ENCODE measurements at places on chromosomes 12 and 14. TPM values are rescaled to one million over a fixed set of nuclear protein-coding genes. Genes with fewer than 3 reads are reported as not detected.
A peak's percentile ranks its signal among the peaks of the same experiment; 100 is the strongest.

MYH7 gene
- not detected for total RNA-seq

DNAJC22 gene
- total RNA-seq: under 0.01 TPM

PSMC6 gene
- 94.2 TPM for total RNA-seq

SLC10A1 gene
- total RNA-seq: not detected

MYH6 gene
- total RNA-seq: not detected

TROAP gene
- total RNA-seq: not detected

GLI1 gene
- total RNA-seq: 3.9 TPM

GRCh38 chr14:51317373-51317772 is 77.3 kb downstream of the TMX1 start:
- DNase-seq: no peak
- H3K27ac ChIP-seq: no peak overlapping the region
- H3K36me3 ChIP-seq: no peaks in the 10 kb centered on the region
- H3K4me1 ChIP-seq: peaks cover 26% of the 10 kb centered on the region
- no peak overlapping the region for H3K4me3 ChIP-seq

GRCh38 chr12:81094718-81095360 is 17.0 kb downstream of the ACSS3 start:
- H3K27ac ChIP-seq: no peak overlapping the region
- DNase-seq: no peak
- H3K4me3 ChIP-seq: no peak overlapping the region
- H3K36me3 ChIP-seq: no peaks in the 10 kb centered on the region
- no peaks in the 10 kb centered on the region for H3K27me3 ChIP-seq

- H3K27me3 ChIP-seq: no peaks in the 10 kb centered on the region
- H3K27ac ChIP-seq: no peak overlapping the region
- DNase-seq: no peak
- H3K36me3 ChIP-seq: no peaks in the 10 kb centered on the region
These were observed 7.1 kb downstream of the RAPGEF3 start for GRCh38 chr12:47751561-47751960.

DNA sequence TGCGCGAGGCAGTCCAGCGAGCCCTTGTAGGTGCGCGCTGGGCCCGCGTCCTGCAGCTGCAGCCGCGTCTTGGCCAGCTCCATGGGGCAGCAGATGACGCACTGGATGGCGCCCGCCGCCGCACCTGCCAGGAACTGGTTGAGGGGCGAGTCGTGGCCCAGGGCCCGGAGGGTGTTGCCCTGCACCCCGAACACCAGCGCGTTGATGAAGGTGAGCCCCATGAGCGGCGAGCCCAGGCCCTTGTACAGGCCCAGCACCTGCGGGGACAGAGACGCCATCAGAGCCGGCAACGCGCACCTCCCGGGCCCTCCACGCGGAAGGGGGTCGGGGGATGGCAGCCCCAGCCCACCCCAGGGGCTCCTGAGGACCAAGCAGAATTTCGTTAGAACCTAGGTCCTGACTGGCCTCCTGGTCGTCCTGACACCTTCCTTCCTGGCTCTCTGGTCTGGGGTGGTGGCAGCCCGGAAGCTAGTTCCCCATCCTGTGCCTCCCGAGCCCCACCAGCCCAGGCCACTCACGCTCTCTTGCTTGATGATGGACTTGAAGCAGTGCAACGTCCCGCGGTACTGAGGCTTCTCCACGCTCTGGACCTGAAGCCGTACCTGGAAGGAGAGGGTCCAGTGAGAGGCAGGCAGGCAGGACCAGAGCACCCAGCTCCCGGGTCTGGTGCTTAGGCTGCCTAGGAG is 13.3 kb downstream of the SLC25A29 start:
- H3K36me3 ChIP-seq: peaks cover 8% of the 10 kb centered on the region
- H3K27ac ChIP-seq: no peak overlapping the region
- no peak for DNase-seq
- no peaks in the 10 kb centered on the region for H3K27me3 ChIP-seq

DNA sequence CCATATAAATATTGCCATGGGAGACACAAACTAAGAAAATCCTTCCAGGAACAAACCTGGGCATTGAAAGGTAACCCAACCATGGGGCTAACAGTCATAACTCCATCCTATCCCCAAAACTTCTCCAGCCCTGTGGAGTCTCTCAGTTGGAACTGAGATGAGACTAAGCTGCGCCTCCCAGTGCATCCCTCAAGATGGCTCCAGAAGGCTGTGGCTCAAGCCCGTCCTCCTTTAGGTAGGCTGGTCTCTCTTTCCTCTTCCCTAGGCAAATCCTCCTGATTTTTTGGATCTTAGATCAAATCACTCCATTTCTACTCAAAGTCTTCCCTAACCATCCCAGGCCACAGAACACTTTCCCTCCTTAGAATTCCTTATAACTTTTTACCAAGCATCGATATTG is 364.3 kb upstream of the CCDC196 start:
- no peaks in the 10 kb centered on the region for H3K36me3 ChIP-seq
- H3K27ac ChIP-seq: no peak overlapping the region
- H3K4me1 ChIP-seq: no peaks in the 10 kb centered on the region
- no peak for DNase-seq
- H3K27me3 ChIP-seq: no peaks in the 10 kb centered on the region

DNA sequence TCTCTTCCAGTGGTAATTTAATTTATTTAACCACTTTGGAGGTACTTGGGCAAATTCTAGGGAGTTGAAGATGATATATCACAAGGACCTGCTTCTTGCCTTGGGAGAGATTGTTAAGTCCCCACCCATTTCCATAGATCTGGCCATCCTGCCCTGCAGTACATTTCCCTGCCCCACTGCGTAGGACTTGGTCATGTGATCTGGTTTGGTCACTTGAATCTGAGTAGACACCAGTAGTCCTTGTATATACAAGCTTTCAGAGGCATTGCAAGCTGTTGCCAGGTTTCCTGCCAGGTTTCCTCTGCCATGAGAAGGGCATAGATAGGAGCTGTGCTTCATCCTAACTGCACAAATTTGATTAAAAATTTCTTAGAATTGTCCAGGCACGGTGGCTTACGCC is 200.0 kb downstream of the ADAMTS20 start:
- no peak overlapping the region for H3K27ac ChIP-seq
- no peaks in the 10 kb centered on the region for H3K36me3 ChIP-seq
- H3K4me1 ChIP-seq: no peaks in the 10 kb centered on the region
- H3K27me3 ChIP-seq: no peaks in the 10 kb centered on the region

GRCh38 chr14:100790502-100791347 is 35.2 kb upstream of the MEG3 start:
- H3K27ac ChIP-seq: no peak overlapping the region
- no peaks in the 10 kb centered on the region for H3K27me3 ChIP-seq
- H3K4me3 ChIP-seq: no peak overlapping the region

GRCh38 chr14:82180139-82180538 is 646.5 kb upstream of the SEL1L start:
- no peak for DNase-seq
- no peaks in the 10 kb centered on the region for H3K4me1 ChIP-seq
- no peak overlapping the region for H3K27ac ChIP-seq
- no peaks in the 10 kb centered on the region for H3K36me3 ChIP-seq
- no peaks in the 10 kb centered on the region for H3K27me3 ChIP-seq

GRCh38 chr14:54955143-54955542 is 52.5 kb upstream of the GCH1 start:
- H3K27ac ChIP-seq: no peak overlapping the region
- no peaks in the 10 kb centered on the region for H3K27me3 ChIP-seq
- DNase-seq: no peak
- H3K36me3 ChIP-seq: no peaks in the 10 kb centered on the region
- H3K4me3 ChIP-seq: no peak overlapping the region

- H3K27ac ChIP-seq: peak overlapping the region; percentile 82
- DNase-seq: peak; percentile 17
- no peaks in the 10 kb centered on the region for H3K36me3 ChIP-seq
- H3K4me1 ChIP-seq: peaks cover 69% of the 10 kb centered on the region
- no peak overlapping the region for H3K4me3 ChIP-seq
- no peaks in the 10 kb centered on the region for H3K27me3 ChIP-seq
These were observed 73.1 kb downstream of the CACNA1C start for GRCh38 chr12:2125651-2126522.

- H3K27ac ChIP-seq: no peak overlapping the region
- DNase-seq: no peak
- H3K4me3 ChIP-seq: no peak overlapping the region
These were observed 17.4 kb downstream of the IGF1 start for GRCh38 chr12:102462795-102463465.

GRCh38 chr12:11765817-11766794 is 116.6 kb downstream of the ETV6 start:
- no peaks in the 10 kb centered on the region for H3K4me1 ChIP-seq
- peak overlapping the region; percentile 89 for H3K27ac ChIP-seq
- no peak overlapping the region for H3K4me3 ChIP-seq
- H3K36me3 ChIP-seq: no peaks in the 10 kb centered on the region
- H3K27me3 ChIP-seq: no peaks in the 10 kb centered on the region
- DNase-seq: no peak

DNA sequence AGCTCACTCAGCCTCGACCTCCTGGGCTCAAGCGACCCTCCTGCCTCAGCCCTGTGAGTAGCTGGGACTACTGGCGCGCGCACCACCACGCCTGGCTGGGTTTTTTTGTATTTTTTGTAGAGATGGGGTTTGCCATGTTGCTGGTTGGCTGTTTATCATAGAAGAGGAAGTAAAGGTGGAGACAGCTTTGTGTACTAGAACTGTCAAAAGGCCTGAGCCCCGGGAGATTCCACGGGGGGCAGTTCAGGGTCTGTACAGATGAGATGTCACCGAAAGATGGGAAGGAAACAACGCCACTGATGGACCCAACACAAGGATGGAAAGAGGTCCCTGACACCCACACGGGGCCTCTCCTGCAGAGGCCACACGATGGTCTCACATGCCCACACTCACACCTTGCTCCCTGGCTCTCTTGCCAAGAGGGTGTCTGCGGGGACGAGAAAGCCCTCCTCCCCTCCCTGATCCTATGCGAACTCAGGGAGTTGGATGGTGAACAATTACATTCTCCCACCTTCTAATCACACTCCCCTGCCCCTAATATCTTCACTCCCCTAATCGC is 66.6 kb downstream of the KDM2B start:
- H3K4me1 ChIP-seq: no peaks in the 10 kb centered on the region
- DNase-seq: no peak
- no peaks in the 10 kb centered on the region for H3K27me3 ChIP-seq

DNA sequence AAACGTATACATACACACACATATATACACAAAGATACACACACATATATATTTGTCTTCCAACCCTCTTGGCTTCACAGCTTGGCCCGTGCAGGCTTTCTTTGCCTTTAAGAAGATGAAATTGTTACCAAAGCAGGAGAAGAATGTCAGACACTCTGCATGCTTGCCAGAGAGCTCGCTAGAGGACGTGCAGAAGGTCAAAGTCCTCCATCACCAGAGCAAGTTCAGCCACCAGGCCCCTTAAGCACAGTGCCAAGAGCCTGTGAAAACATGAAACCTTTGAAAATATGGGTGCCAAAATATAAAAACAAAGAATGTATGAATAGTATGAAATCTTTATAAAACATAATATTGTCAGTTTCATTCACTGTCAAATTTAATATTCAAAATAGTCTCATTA is 14.9 kb upstream of the MCRS1 start:
- no peak for DNase-seq
- peaks cover under 1% of the 10 kb centered on the region for H3K36me3 ChIP-seq
- H3K27me3 ChIP-seq: no peaks in the 10 kb centered on the region
- peak overlapping the region; percentile 65 for H3K27ac ChIP-seq

Data from sigmoid colon (tissue), 7 donors.